Tongue (tissue), 3 donors: ENCODE measurements at places on chromosomes 3 and 15.
A peak's percentile ranks its signal among the peaks of the same experiment; 100 is the strongest.

DNA sequence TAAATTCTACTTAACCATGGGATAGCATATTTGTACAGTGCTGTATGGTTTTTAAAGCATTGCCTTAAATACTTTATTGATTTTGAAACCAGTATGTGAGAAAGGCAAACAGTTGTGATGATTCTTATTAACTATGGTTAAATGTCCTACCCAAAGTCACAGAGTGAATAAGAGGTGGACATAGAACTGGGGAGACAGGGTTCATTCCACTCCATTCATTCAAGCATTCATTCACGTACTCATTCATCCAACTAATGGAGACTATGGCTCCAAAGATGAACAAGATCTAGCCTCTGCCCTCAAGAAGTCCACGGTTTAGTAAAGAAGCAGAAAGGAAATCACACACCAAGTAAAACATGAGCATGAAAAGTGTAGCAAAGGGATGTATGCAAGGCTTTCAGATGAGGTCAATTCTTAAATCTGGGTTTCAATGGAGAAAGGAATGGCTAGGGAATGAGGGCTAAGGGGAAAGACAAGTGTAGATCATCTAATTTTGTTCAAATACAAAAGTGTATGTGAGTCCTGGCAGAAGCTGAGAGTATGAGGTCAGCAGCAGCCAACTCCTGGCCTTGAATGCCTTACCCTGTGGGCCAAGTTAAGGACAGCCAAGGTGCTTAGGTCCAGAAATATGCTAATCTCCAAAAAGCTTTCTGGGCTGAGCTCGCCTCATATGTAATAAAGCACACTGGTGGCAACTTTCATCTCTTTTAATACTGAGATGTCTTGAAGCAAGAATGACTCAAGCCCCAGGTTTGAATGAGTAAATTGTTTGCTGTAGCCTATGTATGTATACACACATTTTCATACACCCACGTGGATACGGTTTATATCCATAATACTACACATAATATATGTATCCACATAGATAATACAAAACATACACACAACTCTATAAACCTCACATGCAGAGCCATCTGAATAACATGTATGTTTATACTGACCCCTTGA lies 4.3 kb downstream of the TNIK start:
- no peak for DNase-seq

DNA sequence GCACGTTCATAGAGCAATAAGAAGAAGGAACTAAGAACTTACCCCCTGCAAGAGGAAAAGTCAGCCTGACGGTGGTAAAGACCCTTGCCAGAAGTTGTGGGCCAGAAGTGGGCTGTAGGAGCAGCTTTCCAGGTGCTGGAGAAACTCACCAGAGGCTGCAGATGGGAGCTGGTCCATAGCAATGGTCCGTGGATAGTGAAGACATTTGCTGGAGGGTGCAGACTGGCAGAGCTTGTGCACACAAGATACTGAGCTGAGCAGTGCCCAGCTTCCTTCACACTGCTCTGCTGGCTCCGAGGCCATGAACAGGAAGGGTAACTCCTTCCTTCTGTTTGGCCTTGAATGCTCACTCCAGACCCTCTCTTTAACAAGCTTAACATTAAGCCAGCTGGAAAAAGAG lies 149.8 kb upstream of the BNIP2 start:
- no peak for DNase-seq

DNA sequence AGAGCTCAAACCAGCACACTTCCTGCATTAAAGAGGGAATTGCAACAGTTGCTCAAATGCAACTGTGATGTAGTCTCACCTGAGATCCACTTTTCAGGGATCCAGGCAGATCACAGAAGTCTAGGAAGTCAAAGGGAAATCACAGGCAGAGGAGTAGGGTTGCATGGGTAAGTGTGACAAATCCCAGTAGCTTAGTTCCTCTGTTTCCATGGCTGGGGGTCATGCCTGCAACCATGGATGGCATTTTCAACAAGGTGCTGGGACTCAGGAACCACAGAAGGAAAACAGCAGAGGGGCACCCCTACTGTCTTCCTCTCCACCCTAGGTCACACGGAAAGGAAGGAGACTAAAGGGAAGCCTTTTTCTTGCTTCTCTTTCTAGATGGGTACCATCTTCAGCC lies 36.5 kb upstream of the ARNT2 start:
- no peak for DNase-seq

DNA sequence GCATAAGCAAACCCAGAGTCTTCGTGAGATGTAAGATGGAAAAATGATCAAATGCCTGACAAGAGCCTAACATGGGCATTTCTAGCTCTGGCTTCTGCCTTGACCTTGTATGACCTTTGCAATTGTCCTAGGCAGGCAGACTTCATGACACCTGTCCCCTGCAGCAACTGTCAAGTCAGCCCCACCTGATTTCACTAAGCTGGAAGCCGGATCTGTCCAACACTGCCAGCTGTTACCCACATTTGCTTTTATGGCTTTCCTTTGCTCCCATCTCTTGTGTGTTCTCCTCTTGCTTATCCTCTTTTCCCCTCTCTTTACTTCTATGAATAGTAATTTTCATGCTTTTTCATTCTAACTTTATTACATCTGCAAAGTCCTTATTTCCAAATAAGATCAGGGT lies 48.5 kb upstream of the TNIK start:
- DNase-seq = peak; percentile 73
